Activated T-helper 1 cell treated with anti-CD3 and anti-CD28 coated beads, Interleukin-12 subunit alpha, Interleukin-12 subunit beta, Interleukin-2, Interleukin-4 antibody, amounts not matched to agents 30 ng/mL and 10 ng/mL and 1 ng/mL, durations not matched to agents 14 hours and 24 hours and 36 hours (primary cell): ENCODE measurements at places on chromosomes 12 and 14. TPM values are rescaled to one million over a fixed set of nuclear protein-coding genes. Genes with fewer than 3 reads are reported as not detected.
A peak's percentile ranks its signal among the peaks of the same experiment; 100 is the strongest.

- DNase-seq = no peak
- H3K27me3 ChIP-seq = no peaks in the 10 kb centered on the region
- peaks cover 38% of the 10 kb centered on the region for H3K4me1 ChIP-seq
- no peak overlapping the region for H3K4me3 ChIP-seq
- H3K27ac ChIP-seq = no peak overlapping the region
Observed at GRCh38 chr14:56176530-56176929, 58.3 kb downstream of the PELI2 start.

DNA sequence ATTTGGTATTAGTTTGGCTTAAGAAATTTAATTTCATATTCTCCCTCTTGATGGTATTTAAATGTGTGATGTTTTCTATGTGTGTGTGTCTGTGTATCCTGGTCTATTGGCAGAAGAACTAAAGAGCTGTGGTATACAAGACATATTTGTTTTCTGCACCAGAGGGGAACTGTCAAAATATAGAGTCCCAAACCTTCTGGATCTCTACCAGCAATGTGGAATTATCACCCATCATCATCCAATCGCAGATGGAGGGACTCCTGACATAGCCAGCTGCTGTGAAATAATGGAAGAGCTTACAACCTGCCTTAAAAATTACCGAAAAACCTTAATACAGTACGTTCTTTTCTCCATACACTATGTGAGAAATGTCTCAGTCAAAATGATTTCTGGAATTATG is 14.6 kb downstream of the CDKN3 start:
- no peaks in the 10 kb centered on the region for H3K4me1 ChIP-seq
- H3K36me3 ChIP-seq = peaks cover 31% of the 10 kb centered on the region
- H3K27ac ChIP-seq = no peak overlapping the region
- no peaks in the 10 kb centered on the region for H3K27me3 ChIP-seq
- DNase-seq = no peak

DNA sequence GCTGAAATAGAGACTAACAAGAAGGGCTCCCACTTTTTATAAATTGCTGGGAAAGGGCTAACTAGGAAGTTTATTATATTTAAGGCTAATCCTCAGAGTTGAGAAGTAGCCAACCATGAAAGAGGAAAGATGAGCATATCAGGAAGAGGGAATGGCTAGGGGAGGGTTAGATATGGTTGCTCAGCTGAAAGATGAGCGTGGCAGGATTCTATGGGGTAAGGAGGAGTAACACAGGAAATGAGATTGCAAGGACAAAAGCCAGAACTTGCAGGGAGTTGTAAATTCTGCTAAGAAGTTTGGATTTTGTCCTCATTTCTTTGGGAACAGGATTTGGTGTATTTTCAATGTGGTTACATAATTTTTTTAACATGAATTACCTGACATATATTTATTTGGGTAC is 127.4 kb upstream of the ATP2B1 start:
- H3K36me3 ChIP-seq = no peaks in the 10 kb centered on the region
- H3K27ac ChIP-seq = no peak overlapping the region
- no peaks in the 10 kb centered on the region for H3K4me1 ChIP-seq
- H3K4me3 ChIP-seq = no peak overlapping the region

DNA sequence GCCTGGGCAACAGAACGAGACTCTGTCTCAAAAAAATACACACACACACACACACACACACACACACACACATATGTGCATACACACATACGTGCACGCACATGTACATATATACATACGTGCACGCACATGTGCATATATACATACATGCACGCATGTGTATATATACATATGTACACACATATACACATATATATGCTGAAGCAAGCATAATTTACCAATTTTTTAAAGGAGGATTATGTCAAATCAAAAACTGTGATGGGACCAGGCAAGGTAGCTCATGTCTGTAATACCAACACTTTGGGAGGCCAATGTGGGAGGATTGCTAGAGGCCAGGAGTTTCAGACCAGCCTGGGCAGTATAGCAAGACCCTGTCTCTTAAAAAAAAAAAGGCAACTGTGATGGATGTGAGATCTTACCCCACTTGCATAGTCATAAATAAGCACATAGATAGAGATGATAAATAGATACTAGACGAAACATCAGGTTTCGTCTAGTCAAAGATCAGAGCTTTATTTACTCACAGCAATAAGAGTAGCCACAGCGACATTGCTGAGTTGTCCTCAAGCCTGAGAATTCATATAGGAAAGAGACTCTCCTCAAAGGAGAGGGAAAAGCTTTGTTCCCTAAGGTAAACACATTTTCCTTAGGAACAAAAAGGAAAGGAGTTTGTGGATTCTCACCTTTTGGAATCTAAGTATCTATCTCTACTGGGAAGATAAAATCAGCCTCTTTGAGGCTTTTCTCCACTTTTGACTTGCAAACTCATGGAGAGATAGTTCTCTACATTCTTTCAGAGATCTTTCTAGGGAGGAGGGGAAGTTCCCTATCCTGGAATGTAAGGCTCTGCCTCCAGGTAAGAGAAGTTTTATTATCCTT is 74.7 kb upstream of the AMN1 start:
- peak overlapping the region; percentile 14 for H3K27ac ChIP-seq
- H3K27me3 ChIP-seq = no peaks in the 10 kb centered on the region
- H3K4me3 ChIP-seq = no peak overlapping the region
- peaks cover 5% of the 10 kb centered on the region for H3K36me3 ChIP-seq
- H3K4me1 ChIP-seq = peaks cover 40% of the 10 kb centered on the region
- DNase-seq = no peak

DNA sequence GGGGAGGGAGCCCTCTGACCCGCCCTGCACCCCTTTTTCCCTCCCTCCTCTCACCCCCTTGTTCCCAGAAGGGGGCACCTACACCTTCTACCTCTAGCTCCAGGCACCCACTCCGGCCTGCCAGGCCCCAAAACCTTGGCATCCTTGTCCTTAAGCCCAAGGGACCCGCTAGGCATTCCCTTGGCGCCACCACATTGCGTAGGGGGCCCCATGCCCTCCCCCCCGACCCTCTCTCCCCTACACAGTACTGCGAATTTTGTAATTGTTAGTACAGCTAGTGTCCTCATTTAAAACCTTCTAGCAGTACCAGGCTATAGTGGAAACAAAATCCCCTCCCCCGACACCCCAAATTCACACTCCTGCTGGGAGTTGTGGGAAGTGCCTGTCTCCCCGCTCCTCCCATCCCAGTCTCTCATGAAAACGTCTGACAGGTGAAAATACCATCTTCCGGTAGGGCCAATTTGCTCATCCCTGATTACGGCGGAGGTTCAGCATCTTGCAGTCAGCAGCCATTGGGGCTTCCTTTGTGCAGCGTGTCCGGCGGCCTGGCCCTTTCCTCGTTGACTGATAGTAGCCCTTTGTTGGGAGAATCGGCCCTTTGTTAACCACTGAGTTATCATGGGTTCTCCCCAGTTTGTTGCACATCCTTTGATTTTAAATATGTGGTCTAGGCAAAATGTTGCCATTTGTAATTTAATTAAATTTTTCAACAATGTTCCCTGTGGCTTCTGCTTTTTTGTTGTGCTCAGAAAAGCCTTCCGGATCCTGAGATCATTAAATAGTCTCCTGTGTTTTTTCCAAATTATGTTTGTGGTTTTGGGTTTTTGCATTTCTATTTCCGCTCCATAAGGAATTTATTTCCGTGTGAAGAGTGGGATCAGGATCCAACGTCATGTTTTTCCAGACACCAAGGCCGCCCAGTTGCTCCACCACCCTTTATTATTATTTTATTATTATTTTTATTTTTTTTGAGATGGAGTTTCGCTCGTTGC is 7.9 kb upstream of the CEP170B start:
- no peak overlapping the region for H3K4me3 ChIP-seq
- DNase-seq = no peak
- no peaks in the 10 kb centered on the region for H3K36me3 ChIP-seq
- no peak overlapping the region for H3K27ac ChIP-seq
- peaks cover 7% of the 10 kb centered on the region for H3K27me3 ChIP-seq

GRCh38 chr12:3091038-3091319 is 13.8 kb downstream of the TSPAN9 start:
- DNase-seq = no peak
- no peak overlapping the region for H3K27ac ChIP-seq
- no peaks in the 10 kb centered on the region for H3K36me3 ChIP-seq
- H3K4me3 ChIP-seq = no peak overlapping the region
- peaks cover 1% of the 10 kb centered on the region for H3K27me3 ChIP-seq

DNA sequence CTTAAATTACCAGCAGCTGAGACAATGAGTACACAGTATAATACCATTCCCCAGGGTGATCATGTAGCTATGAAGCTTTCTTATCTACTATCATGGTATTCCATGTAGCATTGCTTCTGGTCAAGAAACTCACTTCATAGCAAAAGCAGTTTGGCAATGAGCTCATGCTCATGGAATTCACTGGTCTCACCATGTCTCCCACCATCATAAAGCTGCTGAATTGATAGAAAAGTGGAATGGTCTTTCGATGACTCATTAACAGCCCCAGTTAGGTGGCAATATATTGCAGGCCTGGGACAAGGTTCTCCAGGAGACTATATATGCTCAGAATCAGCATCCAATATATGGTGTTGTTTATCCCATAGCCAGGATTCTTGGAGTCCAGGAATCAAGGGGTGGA is 553.7 kb downstream of the FOXG1 start:
- no peaks in the 10 kb centered on the region for H3K4me1 ChIP-seq
- no peak for DNase-seq
- H3K27ac ChIP-seq = no peak overlapping the region
- H3K4me3 ChIP-seq = no peak overlapping the region
- H3K27me3 ChIP-seq = no peaks in the 10 kb centered on the region
- H3K36me3 ChIP-seq = no peaks in the 10 kb centered on the region

- peaks cover 11% of the 10 kb centered on the region for H3K36me3 ChIP-seq
- DNase-seq = no peak
- no peaks in the 10 kb centered on the region for H3K4me1 ChIP-seq
- H3K27ac ChIP-seq = no peak overlapping the region
Observed at GRCh38 chr14:60984196-60984595, 3.2 kb downstream of the SLC38A6 start.

DNA sequence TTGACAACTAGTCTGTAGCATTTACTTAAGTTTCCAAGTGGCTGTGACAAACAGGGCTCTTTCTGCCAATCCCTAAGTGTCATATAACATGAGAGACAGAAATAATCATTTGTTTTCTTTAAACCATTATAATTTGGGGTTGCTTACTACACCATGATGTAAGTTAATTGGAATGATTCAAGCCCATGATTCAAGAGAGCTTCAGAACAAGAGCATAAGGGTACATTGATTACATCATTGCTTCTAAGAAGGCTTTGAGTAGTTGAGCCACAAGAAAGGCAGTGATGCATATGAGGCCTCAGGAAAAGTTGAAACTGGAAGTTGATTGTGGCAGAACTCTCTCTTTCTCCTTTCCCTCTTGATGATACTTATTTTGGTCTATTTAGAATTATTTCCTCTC is 444.0 kb downstream of the CCER1 start:
- H3K27ac ChIP-seq = no peak overlapping the region
- no peak for DNase-seq
- H3K27me3 ChIP-seq = peaks cover 2% of the 10 kb centered on the region
- H3K4me3 ChIP-seq = no peak overlapping the region

- no peak overlapping the region for H3K27ac ChIP-seq
- DNase-seq = no peak
- H3K4me1 ChIP-seq = no peaks in the 10 kb centered on the region
- peaks cover 6% of the 10 kb centered on the region for H3K27me3 ChIP-seq
- no peak overlapping the region for H3K4me3 ChIP-seq
- H3K36me3 ChIP-seq = no peaks in the 10 kb centered on the region
Observed at GRCh38 chr14:96136371-96137005, 68.2 kb upstream of the BDKRB2 start.

DNA sequence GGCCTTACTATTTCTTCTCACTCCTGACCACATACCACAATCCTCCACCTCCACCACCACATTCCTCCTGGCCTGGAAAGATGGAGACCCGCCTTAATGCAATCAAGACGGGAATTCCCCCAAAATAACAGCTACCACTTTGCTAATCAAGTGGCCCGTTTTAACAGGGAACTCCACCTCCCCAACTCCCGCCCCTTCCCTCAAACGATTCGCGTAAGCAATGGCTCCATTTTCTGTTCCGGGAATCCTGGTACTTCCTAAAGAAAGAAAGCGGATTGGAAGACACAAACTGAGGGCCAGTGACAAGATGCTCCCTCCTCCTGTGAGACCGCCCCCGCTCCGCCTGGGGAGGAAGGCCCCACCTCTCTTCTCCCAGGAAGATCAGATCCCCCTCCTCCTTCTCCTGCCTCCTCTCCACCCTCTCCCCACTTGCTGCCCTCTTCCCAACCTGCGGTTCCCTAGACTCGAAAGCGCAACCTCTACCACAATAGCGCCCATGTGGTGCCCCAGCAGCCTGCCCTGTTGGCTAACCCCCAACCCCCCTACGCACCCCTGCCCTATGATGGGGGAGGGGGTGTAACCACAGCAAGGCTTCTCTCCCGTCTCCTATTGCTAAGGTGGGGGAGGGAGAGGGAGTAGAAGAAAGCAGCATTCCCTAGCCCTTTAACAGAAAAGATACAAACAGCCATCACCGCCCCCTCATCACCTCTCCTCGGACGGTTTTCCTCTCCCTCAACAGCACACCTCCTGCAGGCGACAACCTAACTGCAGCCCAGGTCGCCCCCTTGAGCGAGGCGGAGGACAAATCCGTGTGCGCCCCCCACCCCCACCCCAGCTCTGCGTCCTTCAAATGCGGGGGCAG is 777 bp downstream of the ARF3 start:
- H3K4me3 ChIP-seq = peak overlapping the region; percentile 94
- H3K27me3 ChIP-seq = peaks cover 25% of the 10 kb centered on the region
- H3K36me3 ChIP-seq = peaks cover 25% of the 10 kb centered on the region
- peak overlapping the region; percentile 94 for H3K27ac ChIP-seq
- DNase-seq = peak; percentile 13
- peaks cover 46% of the 10 kb centered on the region for H3K4me1 ChIP-seq

- peak overlapping the region; percentile 88 for H3K4me3 ChIP-seq
- peak; percentile 17 for DNase-seq
- peaks cover 4% of the 10 kb centered on the region for H3K36me3 ChIP-seq
- peaks cover 31% of the 10 kb centered on the region for H3K4me1 ChIP-seq
- H3K27me3 ChIP-seq = peaks cover 19% of the 10 kb centered on the region
- peak overlapping the region; percentile 55 for H3K27ac ChIP-seq
Observed at GRCh38 chr12:117098361-117099217, 627 bp downstream of the TESC start.

DNA sequence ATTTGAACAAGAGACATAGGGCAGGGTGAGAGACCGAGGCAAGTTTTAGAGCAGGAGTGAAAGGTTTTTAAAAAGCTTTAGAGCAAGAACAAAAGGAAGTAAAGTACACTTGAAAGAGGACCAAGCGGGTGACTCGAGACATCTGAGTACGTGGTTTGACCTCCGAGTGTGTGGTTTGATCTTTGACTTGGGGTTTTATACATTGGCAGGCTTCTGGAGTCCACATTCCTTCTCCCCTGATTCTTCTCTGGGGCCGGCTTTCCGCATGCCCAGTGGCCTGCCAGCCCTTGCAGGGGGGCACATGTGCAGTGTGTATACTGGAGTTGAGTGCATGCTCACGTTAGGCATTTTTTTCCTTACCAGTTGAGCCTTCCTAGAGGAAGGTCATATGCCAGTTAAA is 96.3 kb downstream of the SLC15A4 start:
- H3K36me3 ChIP-seq = no peaks in the 10 kb centered on the region
- H3K4me1 ChIP-seq = no peaks in the 10 kb centered on the region
- H3K27me3 ChIP-seq = peaks cover 2% of the 10 kb centered on the region
- no peak overlapping the region for H3K27ac ChIP-seq

PPFIBP1 gene
- total RNA-seq = 53.8 and 55.7 TPM in 2 replicates

FAM186B gene
- total RNA-seq = 0.29 and 0.62 TPM in 2 replicates

MIP gene
- total RNA-seq = not detected in 2 replicates

GDF3 gene
- not detected in 2 replicates for total RNA-seq

CCDC175 gene
- total RNA-seq = not detected in 2 replicates

RNASE2 gene
- total RNA-seq = not detected in 2 replicates

OVCH1 gene
- not detected in 2 replicates for total RNA-seq
